ELF-1 (cell line): ENCODE measurements at places on chromosomes 5 and 9.

DNA sequence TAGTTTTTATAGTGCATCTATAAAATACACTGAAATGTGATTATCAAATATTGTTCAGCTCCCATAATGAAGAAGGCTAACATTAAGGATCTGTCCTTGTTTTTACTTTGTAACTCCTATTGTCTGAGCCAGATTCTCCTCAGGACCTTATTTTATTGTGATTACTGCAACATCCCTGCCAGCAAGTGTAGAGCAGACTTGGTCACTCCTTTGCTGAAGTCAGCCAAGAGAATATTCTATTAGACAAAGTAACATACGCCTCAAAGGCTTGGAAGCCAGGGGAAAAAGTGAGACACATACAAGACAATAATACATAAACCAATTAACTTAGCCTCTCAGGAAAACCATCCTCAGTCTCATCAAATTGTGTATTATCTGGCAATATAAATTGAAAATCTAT, 269.6 kb downstream of the ARL15 start:
- no peak for DNase-seq

- no peak for DNase-seq
Observed at GRCh38 chr5:172493002-172493401, 38.7 kb upstream of the SH3PXD2B start.

- DNase-seq, result no peak
Observed at GRCh38 chr9:35863583-35863982, 6.6 kb downstream of the OR13J1 start.

GRCh38 chr9:80878556-80878955, 810.8 kb downstream of the TLE1 start:
- DNase-seq, result no peak

- no peak for DNase-seq
Observed at GRCh38 chr9:84439250-84439649, 98.7 kb upstream of the SLC28A3 start.

GRCh38 chr5:23367874-23368273, 139.5 kb upstream of the PRDM9 start:
- DNase-seq, result no peak

DNA sequence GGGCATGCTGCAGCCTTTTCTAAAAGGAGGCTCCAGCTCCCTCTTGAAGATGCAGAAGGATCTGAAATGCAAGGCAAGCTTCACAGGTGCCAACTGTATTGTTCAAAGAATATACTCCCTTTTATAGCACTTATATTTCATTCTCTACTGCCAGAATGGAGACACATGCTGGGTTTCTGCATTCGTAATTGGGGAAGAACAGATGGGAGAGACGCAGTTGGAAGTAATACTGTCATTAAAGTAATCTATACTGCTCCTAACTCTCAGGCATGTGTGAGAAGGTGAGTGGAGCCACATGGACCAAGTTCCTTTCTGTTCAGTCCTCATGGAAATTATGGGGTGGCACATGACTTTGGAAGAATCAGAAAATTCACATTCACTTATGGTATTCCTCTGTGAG, 226.4 kb downstream of the TRIM32 start:
- DNase-seq, result no peak
